HS-5 (cell line): ENCODE measurements at places on chromosomes 11 and 22.
A peak's percentile ranks its signal among the peaks of the same experiment; 100 is the strongest.

- no peak for DNase-seq
Measured at GRCh38 chr11:93032580-93032979, 63.1 kb downstream of the MTNR1B start.

- no peak for DNase-seq
Measured at GRCh38 chr11:60504219-60504905, 10.8 kb upstream of the MS4A13 start.

DNA sequence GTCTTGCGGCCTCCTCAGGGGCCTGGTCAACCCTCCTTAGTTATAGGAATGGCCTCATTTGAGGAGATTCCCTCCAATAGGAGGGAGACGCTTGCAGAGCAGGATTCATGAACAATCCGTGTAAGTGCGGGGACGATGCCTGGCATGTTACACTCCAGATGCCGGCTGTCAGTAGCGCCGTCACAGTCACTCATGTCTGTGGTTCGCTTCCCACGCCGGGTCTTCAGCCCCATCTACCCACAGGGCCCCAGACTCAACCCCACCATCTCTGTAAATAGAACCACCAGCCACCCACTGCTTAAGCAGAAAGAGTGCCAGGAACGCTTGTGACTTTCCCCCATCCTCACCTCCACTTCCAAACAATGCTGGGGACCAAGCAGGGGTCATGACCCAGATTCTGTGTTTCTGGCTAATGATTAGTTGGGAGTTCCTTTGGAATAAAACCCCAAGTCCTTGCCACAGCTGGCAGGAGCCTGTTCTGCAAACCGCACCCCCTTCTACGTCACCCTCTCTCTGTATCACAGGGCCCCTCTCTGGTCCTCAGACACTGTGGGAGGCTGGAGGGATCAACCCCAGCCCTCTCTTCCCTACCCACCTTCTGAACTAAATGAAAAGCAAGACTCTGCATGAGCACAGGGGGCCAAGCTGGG lies 38.8 kb upstream of the TOLLIP start:
- DNase-seq, result no peak

DNA sequence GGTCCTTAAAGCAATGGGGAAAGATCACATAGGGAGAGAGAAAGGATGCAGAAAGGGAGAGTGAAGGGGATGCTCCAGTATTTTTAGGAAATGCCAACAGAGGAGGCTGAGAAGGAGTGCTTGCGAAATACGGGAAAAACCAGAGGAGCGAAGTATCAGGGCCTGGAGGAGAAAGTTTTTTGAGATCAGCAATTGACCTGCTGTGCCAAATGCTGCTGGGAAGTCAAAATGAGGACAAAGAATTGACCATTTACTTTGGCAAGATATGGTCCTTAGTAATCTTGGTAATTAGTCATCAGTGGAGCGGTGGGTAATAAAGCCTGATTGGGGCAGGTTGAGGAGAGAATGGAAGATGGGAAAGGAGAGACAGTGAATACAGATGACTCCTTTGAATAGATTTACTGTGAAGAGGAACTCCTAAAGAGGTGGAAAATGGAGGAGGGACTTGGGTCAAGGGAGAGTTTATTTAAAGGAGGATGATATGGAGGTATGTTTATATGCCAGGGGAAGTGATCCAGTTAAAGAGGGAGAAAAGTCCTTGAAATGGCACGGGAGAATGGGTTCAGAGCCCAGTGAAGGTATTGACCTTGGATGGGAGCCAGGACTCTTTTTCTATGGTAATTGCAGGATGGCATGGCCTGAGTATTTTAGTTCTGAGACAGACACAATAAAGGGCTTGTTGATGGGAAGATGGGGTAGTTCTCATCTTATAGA lies 111.5 kb downstream of the PKNOX2 start:
- no peak for DNase-seq

DNA sequence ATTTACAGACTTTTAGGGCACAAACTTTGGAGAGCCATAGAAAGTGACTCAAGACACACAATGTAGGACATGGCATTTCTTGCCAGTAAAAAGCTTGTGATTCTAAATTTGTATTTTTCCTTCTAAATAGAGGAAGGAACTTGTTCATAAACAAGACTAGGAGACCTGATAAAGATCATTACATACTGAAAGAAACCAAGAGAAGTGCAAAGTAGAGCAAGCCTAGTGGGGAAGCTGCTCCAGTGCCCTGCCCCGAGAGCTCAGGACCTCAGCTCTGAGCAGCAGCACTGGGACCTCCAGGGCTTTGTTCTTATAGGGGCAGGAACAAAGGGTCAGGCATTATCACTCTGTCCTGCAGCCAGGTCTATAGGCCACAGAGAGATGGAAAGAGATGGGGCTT lies 7.2 kb downstream of the IRAG1 start:
- no peak for DNase-seq

- DNase-seq, result no peak
Measured at GRCh38 chr11:12806113-12806512, 131.9 kb downstream of the TEAD1 start.

- DNase-seq, result no peak
Measured at GRCh38 chr11:60765355-60765754, 8.7 kb downstream of the MS4A15 start.

- DNase-seq, result peak; percentile 19
Measured at GRCh38 chr11:16935518-16936302, 78.5 kb downstream of the PLEKHA7 start.
